ENCODE measurements at places on chromosomes 4 and X.

- DNase-seq, result no peak
Observed at GRCh38 chr4:133584714-133585113, 435.6 kb downstream of the PCDH10 start.

- no peak for DNase-seq
Observed at GRCh38 chr4:124910327-124910726, 197.8 kb upstream of the ANKRD50 start.

- DNase-seq, result no peak
Observed at GRCh38 chrX:94058728-94059382, 384.8 kb downstream of the FAM133A start.

DNA sequence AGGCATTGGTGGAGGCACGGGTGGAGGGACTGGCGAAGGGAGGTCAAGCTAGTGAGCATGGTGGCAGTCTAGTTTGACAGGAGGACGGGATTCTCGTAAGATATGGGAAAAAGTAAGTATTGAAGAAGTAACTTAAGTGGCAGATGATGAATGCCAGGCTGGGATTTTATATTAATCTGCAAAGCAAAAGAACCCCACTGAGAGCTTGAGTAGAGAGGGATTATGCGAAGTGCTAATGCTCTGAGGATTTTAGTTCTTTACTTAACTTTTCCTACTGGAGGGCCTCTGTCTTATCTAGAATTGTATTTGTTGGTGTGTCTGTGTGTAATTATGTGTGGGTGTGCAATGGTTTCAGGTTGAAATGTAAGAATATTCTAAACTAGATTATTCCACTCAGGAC is 327.9 kb downstream of the FAT4 start:
- DNase-seq, result no peak

DNA sequence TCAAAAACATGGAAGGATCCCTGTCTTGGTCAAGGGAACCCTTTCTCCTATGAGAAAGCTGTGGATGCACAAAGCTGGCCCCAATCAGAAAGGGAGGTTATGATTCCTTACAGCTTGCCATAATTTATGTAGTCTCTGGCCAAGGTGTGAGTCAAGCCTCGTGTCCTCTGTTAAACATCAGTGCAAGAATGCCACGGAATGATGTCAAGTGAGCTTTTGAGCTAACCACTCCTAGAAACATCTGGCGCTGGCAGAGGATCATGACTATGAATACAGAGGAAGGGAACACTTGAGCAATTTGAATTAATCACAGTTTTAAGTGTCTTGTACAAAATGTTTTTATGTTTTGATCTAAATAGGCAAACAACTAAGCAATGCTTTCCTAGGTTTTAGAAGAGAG is 51.5 kb upstream of the RAP2C start:
- DNase-seq, result peak; percentile 22

GRCh38 chr4:157575339-157575738 is 354.8 kb downstream of the GRIA2 start:
- DNase-seq, result no peak

DNA sequence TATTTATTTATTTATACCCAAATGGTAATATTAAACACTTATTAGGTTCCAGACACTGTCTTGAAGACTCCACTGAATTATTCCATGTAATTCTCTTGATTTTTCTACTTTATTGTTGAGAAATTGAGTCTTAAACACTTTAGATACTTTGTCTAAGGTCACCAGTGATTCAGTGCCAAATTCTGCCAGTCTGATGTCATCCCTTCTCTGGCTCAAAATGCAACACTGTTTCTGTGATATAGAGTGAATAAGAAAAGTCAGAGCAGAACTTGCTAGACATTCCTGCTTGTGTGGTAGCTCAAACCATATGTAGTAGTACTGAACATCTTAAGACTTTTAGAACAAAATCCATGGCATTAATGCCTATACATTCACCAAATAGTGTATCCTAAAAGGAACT is 164.3 kb downstream of the GABRB1 start:
- DNase-seq, result no peak

DNA sequence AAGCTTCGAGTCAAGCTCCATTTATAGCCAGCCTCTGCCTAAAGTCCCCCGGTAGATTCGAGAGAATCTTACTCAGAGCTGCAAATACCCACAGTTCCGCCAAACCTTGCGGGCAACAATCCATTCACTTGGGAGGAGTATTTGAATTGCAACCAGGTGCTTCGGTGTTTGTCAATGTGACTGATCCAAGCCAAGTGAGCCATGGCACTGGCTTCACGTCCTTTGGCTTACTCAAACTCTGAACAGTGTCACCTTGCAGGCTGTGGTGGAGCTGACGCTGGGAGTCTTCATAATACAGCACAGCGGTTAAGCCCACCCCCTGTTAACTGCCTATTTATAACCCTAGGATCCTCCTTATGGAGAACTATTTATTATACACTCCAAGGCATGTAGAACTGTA is 11.2 kb downstream of the CD40LG start:
- DNase-seq, result no peak

DNA sequence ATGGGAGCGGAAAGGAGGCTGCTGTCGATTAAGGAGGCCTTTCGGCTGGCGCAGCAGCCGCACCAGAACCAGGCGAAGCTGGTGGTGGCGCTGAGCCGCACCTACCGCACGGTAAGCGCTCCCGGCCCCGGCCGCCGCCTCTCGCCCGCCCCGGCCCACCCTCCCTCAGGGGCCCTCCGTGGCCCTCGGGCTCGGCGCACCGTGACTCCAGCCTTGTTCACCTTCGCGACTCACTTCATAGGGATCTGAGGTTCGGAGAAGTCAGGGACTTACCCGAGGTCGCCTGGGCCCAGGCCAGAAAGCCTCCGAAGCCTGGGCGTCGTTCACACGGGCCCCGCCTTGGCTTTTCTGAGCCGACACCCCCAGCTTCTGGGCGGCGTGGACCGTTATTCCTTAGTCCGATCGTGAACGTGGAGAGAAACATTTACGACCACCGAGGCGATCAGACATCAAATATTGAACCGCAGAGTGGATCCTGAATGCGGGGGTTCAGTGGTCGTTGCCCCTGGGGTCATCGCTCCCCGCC is 362 bp downstream of the NCAPG start:
- DNase-seq, result peak; percentile 16

DNA sequence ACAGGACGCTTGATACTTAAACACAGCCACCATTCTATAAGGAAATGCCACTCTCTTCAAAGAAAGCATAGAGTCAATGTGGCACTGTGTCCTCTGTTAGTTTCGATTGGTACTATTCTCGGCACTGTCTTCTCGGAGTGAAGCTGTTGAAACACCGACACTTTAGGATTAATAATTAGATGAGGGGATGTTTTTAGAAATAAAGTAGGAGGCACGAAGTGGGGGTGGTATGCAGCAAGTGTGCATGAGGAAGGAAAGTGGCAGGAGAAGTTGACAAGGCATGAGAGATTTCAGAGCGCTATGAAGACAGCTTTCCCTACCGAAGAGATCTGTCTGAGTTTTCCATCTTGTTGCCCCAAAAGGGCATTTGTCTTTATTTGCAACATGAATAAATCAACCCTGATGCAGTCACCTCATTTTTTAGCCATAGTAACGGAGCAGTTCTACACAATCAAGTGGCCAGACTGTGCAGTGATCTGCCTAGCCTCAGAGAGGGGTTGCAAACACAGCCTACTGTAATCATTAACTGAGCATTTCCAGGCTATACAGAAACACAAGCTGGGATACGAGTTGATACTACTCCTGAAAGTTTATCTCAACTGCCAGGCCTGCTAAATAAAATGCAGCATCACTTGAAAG is 8.3 kb downstream of the GPRIN3 start:
- no peak for DNase-seq

DNA sequence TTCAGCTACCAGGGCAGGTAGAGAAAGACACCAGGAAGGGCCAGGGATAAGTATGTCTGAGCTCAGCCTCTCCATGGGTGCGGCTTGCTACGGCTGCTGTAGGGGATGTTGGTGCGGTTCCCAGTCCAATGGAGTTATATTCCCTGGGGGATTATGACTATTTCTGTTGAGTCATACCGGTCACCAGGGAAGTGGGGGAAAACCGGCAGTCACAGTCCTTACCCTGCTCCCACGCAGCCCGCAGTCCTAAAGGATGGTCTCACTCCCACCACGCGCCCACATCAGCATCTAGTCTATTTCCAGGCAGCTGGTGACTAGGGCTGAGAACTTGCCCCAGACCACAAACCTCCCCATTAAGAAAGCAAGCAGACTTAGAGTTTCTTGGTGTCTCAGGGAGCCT is 191.6 kb downstream of the VEGFC start:
- DNase-seq, result no peak

- DNase-seq, result peak; percentile 23
Observed at GRCh38 chr4:167234316-167234881, at the start of gene SPOCK3. TSS of gene SPOCK3 (minus strand) at chr4:167234494.

DNA sequence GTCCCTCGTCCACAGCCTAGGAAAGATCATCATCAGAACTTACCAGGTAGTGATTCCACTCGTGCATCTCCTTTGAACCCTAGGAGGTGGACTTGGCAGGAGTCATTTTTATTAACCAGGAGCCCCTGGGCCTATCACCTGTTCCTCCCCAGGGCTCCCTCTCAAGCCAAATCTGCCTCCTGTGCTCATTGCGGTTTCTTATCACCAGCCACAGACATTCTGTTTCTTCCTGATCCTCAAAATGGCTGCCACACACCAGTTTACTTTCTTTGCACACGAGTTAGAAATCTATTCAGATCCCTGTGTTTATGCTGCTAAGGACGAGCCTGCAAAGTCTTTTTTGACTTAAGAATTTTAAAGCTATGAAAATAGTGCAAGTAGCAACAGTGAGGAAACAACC is 354.5 kb upstream of the BOD1L1 start:
- no peak for DNase-seq

GRCh38 chrX:85611926-85612325 is 232.5 kb upstream of the POF1B start:
- no peak for DNase-seq

DNA sequence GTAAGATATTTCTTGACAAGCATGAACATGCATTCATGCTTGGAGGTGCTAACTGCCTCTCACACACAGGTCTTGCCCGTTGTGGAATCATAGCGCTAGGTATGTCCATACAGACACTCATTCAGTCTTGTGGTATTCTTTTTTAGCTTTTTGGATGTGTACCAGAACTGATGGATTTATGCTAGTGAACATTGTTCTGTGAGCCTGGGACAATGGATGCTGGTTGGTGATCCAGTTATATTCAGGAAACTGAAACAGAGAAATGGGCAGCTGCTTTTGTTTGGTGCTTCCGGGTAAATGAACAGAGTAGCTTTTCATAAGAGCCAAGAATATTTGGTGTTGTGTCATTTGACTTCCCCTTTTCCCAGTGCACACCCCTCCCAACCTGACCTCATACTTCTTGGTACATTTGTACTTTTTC is 78.9 kb upstream of the SLC4A4 start:
- DNase-seq, result no peak

GRCh38 chr4:109385260-109385659 is 48.4 kb upstream of the SEC24B start:
- DNase-seq, result no peak

GRCh38 chrX:11401966-11402365 is 108.8 kb downstream of the AMELX start:
- DNase-seq, result no peak

- DNase-seq, result no peak
Observed at GRCh38 chr4:168618577-168619265, 121.9 kb downstream of the PALLD start.

DNA sequence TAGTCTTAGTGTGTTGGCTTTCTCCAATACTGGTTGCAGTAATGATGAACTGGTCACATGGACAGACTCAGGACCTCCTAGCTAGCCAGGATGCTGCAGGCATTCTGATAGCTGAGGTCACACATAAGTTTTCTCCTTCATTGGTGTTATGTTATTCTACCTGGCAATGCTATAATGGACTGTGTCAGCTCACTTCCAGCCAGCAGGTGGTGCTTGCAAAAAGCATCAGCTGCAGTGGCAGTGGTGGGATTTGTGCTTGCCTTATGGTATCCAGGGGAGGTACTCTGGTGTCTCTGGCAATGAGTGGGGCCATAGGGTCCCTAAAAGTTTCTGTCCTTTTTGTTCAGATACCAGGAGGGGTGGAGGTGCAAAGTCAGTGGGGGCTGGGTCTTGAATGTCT is 33.6 kb downstream of the ZNF330 start:
- no peak for DNase-seq

- DNase-seq, result no peak
Observed at GRCh38 chr4:9762823-9763475, 18.5 kb upstream of the DRD5 start.

DNA sequence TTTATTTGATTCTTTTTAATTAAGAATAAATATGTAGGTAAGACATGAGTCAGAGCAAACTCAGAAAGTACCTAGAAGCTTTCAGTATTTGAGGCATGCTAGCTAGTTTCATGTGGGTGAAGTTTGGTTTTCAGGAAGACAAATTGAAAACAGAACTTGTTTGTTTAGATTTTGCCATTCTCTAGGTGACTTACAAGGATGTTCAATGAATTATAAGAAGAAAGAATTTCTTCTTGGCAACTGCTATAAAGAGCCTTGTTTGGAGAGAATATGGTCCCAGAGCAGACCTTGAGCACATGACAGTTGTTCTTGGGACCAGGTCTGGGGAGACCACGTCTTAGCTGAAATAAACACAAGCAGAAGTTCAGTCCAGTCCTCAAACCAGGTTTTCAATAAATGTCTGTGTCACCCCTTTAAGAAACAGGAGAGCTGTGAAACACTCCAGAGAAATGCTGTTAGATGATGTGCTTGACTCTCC is 38.0 kb upstream of the IL21 start:
- DNase-seq, result no peak

Measured in left ventricle myocardium inferior (tissue), 1 donor.